Right kidney (tissue), 9 donors: ENCODE measurements at places on chromosomes 2 and 18.

DNA sequence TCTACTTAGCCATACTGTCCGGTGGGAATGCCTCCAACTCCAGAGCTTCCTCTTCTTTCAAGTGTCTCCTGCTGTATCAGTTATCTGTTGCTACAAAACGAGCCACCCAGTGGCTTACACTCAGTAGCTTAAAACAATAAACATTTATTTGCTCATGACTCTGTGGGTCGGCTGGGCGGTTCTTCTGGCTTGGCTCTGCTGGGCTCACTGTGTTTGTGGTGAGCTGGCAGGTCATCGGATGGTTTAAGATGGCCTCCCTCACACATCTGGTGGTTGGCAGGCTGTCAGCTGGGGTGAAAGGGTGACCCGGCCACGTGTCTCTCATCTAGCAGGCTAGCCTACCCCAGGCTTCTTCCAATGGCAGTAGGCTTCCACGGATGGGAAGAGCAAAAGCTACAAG is 122.4 kb upstream of the SLC1A4 start:
- no peak for DNase-seq

- DNase-seq = no peak
Observed at GRCh38 chr2:121342751-121343150, 57.7 kb upstream of the TFCP2L1 start.

GRCh38 chr18:22032392-22032961 is 136.9 kb upstream of the GATA6 start:
- no peak for DNase-seq

DNA sequence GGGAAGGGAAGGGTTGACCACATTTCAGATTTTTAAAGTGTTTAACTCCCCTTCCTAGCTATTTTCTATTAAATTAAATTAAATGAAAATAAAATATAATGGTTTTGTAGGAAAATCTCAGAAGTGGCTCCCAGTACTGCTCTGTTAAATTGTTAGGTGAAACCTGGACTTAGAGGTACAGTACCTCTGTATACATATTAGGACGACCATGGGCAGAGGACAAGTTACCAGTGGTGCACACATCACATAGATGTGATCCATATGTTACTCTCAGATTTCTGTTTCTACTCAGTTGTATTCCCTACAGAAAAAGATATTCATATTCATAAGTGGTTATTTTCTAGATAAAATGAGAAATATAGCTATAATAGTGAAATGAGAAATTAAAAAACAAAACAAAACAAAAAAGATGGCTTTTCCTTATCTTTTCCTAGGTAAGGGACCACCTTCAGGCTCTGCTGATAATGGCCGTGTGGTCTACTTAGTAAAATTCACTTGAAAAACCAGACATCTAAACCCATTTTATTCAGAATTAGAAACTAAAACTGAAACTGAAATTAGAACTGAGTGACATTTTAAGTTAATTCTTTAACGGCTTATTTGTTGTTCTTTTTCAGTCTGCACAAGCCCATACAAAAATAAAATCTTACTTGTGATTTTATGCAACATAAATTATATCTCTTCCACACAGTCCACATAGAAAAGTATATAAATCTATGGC is 832.5 kb upstream of the CHAC2 start:
- no peak for DNase-seq

DNA sequence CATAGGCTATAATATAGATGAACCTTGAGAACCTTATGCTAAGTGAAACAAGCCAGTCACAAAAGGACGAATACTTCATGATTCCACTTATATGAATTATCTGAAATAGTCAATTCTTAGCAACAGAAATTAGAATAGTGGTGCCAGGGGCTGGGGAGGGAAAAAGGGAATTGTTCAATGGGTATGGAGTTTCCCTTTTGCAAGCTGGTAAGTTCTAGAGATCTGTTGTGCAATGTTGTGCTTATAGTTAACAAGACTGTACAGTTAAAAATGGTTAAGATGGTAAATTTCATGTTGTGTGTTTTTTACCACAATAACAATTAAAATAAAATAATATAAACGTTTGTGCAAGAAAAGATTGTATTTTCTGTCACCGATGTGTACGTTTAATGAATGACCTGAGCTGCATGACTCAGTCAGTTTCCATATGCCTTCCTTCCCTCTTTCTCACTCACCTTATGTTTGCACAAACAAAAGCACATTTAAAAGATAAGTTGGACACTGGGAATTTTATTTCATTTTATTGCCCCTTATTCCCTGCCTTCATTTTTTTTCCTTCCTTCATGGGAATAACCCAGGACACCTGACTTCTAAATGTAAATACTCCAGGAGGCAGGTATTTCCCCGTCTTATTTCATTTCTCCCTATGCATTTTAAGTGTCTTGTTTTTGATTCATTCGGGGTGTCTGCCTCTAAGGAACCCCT is 143.7 kb upstream of the TTC39C start:
- DNase-seq = no peak

- no peak for DNase-seq
Observed at GRCh38 chr2:39648580-39648979, 17.1 kb upstream of the TMEM178A start.

DNA sequence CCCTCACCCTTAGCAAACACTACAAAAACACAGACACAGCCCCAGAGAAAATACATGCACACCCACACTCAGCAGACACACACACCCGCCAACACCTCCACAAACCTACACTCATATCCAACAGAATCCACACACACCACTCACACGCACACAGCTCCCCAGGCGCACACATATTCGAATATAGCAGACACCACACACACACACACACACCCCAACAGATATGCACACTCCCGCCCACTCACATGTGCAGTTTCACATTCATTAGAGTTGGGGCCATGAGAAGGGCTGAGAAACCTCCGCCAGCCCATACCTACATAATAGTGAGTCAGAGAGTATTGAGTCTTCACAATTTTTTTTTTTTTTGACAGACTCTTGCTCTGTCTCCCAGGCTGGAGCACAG is 29.4 kb upstream of the NOTO start:
- DNase-seq = no peak

DNA sequence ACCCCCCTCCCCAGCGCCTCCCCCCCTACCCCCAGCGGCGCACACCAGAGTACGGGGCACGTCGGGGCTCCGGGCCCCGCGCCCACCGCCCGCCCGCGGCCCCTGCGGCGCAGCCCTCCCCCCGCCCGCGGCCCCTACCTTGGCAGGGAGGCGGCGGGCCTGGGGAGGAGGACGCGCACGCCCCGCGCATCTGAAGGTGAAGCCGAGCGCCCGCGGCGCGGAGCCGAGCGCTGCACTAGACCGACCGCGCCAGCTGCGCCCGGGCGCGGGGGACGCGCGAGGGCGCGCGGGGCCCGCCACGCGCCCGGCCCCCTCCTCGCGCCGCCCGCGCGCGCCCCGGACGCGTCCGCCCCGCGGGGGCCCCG is at the start of gene ZNF516:
TSS of gene ZNF516 (minus strand) at position 237 of the 365 bp plus-strand sequence. CDS start 52,188 bp downstream, outside the sequence.
- DNase-seq = no peak

GRCh38 chr2:226426292-226426736 is 373.3 kb downstream of the IRS1 start:
- no peak for DNase-seq

DNA sequence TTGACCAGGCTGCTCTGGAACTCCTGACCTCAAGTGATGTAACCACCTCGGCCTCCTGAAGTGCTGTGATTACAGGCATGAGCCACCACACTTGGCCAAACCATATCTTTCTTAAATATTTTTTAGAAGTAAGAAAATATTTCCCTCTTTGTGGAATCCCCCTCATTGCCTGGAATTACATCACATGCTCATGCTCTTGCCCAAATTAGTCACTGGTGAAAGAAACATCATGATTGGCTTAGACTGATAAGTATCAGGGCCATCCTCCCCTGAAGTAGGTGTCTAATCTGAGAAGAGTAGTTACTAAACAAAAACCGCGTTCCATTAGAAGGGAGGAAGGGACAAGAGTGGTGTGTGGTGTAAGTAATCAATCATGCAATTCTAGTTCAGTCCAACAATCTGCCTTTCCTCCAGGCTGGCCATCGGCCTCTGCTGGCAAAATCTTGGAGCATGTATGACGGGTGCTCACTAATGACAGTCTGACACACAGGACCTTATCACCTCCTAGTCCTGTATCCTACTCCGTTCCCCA is 52.3 kb upstream of the SCG2 start:
- no peak for DNase-seq

DNA sequence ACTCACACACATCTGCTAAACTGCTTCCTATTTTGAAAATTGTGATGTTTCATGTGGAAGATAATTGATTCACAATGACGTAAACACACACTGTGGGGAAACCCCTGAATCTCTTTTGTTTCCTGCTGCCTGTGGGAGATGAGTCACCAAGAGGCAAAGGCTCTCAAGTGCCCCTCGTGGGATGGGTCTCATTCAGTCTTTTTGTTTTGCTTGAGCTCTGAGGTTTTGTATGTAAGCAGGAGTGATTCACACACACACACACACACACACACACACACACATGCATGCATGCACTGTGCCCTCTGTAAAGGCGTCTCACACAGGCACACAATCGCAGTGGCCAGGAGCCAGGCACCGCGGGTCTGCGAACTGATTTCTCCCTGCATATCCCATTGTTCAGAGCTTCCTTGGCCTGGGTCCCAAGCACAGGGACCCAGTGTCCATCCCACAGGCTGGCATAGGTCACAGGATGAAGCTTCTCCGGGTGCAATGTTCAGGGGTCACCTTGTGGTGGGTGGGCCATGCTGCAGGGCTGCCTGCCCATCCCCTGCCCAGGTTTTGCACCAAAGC is 12.1 kb upstream of the ARHGEF4 start:
- DNase-seq = no peak

DNA sequence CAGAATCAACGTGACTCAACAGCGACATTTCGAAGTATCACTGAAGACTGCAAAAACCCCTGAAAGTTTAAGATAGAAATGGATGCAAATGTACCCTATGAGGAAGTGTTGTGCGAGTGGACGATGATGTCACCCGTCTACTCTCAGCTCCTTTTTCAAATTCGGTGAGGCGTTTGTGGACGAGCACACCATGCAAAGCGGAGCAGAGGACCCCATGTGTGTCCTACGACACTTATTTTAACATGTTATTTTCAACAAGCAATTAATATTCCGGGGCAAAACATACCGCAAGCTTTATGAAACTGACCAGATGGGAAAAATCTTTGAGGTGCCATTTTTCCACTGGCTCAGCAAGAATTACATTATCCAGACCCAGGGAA is 2.0 kb downstream of the PXDN start:
- no peak for DNase-seq
